ENCODE measurements at places on chromosomes 3 and 15.

- peak; percentile 88 for DNase-seq
These were observed 24.3 kb upstream of the POLG start for GRCh38 chr15:89358755-89359439.

- no peak for DNase-seq
These were observed 70.1 kb downstream of the CSNK1G1 start for GRCh38 chr15:64285871-64286270.

DNA sequence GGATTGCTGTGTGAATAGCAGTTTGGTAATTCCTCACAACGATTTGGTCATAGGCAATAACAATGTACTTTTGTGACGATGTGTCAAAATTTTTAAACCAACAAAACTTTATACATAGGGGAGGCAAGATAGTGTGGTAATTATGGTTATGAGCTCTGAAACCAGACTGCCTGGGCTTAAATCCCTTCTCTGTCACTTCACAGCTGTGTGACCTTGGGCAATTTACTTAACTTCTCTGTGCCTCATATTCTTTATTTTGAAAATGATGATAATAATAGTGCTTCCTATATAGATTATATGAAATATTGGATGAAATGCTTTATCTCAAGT lies 5.7 kb downstream of the CD200 start:
- DNase-seq: no peak

- no peak for DNase-seq
These were observed 17.7 kb downstream of the FNDC3B start for GRCh38 chr3:172057059-172057458.

DNA sequence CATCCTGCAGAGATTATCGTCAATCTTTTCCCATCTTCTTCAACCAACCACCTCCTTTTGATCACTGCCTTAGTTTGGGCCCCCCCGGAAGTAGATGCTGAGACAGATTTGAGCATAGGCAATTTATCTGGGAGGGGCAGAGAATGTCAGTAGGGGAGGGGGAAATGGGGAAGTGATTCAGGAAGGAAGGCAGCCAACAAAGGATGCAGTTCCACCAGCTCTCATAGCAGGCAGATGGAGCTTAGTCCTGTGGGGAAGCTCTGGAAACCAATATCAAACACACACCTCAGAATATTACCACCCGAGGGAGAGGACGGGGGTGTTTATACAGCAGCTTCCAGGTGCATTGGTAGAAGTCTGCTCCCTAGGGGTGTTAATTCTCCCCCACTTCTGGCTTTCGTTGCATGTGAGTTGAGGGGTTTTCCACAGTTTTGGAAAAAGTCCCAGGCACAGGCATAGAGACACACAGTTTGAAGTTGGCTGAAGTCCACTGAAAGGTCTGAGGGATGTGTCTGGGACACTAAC lies 91.5 kb upstream of the TNFAIP8L3 start:
- DNase-seq: peak; percentile 67

- DNase-seq: no peak
These were observed 315.1 kb upstream of the CBLB start for GRCh38 chr3:106183762-106184391.

- DNase-seq: peak; percentile 70
These were observed 21.9 kb downstream of the TNK2 start for GRCh38 chr3:195886181-195887141.

GRCh38 chr15:96893159-96893906 lies 562.8 kb downstream of the NR2F2 start:
- DNase-seq: no peak

DNA sequence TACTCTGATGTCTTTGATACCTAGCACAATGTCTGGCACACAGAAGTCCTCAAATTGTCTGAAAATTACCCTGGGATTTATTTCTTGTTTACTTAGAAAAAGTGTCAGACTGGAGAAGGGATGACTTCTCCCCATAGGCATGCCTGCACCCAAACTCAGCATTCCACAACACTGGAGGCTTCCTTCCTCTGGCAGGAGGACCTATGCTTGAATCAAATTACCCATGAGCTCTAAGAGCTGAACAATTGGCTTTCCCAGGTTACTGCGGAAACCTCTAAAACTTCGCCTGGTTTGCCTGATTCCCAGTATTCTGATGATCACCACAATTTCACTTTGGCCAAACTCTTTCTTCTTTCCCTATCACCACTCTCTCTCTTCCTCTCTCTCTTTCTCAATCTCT lies 217.4 kb downstream of the DIPK2A start:
- DNase-seq: no peak

GRCh38 chr3:190366133-190366532 lies 21.8 kb upstream of the CLDN16 start:
- no peak for DNase-seq

DNA sequence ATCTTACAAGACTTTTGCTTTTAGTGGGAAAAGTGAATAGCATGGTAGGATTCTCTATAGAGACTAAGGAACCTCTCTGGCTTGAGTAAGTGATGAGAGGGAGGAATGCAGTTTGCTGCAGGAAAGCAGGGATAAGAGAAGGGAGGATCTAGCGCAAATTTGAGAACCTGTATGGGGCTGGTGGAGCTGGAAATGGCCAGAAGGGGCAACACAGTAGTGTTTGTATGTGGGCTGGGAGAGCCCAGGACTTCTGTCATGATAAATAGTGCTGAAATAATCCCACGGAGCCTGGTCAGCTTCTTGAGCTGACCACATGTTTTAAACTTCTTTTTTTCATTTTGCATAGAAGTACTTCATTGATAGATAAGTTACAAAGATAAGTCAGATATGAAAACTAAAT lies 11.2 kb upstream of the SHC4 start:
- no peak for DNase-seq

DNA sequence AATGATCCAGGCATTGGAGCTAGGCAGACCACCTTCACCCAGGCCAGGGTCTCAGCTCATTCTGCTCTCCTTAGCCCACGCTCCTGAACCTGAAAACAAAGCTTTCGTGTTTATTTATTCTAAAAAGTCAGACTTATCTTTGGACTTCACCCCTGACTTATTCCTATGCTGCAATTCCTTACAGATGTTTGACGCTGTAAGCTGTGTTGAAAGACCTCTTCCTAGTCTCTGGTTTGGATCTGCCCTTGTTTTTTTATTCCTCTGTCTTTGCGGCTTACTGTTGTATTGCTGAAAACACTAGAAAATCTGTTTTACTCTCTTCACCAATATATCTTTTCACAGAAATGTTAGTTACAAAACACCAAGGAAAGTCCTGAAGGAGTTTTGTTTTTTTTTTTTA lies 40.5 kb upstream of the LDHAL6B start:
- DNase-seq: no peak

- DNase-seq: no peak
These were observed 557.9 kb upstream of the ZNF385D start for GRCh38 chr3:22308871-22309270.

DNA sequence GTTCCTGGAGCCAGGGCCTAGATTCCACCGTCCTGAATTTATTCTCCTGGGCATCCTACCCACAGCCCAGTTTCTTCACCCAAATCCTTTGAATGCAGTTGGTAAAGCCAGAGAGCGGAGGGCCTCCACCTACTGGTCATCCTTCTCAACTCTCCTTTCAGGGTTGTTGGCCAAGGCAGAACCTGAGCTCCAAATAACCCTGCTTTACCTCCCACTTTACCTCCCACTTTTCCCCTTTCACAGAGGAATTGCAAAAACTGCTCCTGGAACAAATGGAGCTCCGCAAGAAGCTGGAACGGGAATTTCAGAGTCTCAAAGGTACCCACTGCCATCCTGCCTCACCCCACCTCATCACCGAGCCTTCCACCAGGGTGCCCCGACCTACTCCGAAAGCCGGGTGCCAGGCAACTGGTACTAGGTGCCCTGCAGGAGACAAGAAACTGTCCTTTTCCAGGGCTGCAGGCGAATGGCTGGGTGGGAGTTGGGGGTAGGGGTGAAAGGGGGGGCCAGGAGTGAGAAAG lies 6.8 kb downstream of the SKOR1 start:
- DNase-seq: no peak

GRCh38 chr3:103372031-103372430 lies 937.2 kb downstream of the ZPLD1 start:
- DNase-seq: no peak

- no peak for DNase-seq
These were observed 158.1 kb downstream of the APBA2 start for GRCh38 chr15:29043736-29044502.

DNA sequence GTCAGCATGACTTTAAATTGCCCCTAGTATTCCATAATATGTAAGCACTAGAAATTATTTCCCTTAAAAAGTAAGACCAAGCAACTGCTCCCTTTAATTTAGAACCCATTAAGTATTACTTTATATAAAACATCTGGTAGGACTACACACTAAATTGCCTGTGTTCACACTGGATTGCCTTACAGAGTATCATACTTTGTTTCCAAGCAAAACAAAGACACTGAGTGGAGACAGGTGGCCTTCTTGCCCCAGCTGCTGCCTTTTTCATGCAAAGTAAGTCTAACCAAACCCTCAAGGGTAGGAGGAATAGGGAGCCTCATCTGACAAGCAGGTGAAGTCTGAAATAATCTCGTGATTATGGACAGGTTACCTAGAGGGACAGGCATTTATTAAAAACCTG lies 87.3 kb downstream of the PEX5L start:
- no peak for DNase-seq

DNA sequence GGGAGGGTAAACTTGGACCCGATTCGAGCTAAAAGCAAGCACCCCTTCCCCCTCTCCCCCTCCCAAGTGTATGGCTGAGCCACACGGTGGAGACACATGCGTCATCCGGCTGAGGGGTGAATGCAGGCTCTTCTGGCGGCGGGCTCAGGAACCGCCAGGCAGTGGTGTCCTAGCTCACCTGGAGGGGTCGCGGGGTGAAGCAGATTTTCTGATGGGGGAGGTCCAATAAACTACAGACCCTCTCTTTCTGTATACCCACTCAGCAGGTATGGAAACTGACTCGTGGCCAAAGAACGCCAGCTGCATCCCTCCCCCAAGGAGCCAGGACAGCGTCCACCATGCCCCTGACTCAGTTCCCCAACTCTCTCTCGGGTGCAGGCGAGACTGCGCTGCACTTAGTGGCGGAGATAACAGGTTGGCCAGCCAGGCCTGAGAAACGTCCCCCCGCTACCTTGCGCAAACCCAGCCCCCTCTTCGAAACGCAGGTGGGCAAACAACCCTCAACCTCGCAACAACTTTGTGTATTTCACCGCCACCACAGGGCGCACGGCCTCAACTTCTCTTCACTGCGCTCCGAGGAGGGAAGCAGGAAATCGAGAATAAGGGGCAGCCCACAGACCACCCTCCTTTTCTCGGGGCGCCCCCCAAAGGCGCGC lies 1.3 kb downstream of the MAGI1 start:
- DNase-seq: peak; percentile 53

- DNase-seq: no peak
These were observed 41.0 kb downstream of the FLNB start for GRCh38 chr3:58049143-58049785.

- no peak for DNase-seq
These were observed 219.0 kb downstream of the NFKBIZ start for GRCh38 chr3:102068327-102068726.

DNA sequence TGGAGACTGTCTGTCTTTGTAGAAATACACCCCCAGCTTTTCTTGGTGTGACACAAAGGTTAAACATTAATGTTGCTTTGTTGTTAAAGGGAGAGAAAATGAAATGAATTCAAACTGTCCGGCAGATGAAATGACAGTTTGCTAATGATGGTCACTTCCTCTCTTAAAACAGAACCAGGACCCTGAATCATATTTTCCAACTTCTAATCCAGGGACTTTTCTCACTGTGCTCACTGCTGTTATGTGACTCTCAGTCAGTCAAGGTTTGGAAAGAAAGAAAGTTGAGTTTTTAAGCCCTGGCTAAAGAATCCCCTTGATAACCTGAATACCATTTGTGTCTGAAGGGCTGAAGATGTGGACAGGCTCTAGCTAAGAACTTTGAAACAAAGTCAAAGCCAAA lies 215.8 kb downstream of the AGBL1 start:
- DNase-seq: no peak

- no peak for DNase-seq
These were observed 47.9 kb upstream of the ZSCAN2 start for GRCh38 chr15:84552896-84553295.

GRCh38 chr15:78540871-78541743 lies 863 bp downstream of the PSMA4 start:
- no peak for DNase-seq

GRCh38 chr3:50286322-50287227 lies 5.7 kb downstream of the IFRD2 start:
- DNase-seq: no peak

GRCh38 chr3:194588741-194589140 lies 44.5 kb downstream of the TMEM44 start:
- DNase-seq: no peak

GRCh38 chr15:62745621-62746225 lies 296.8 kb upstream of the TPM1 start:
- no peak for DNase-seq

- no peak for DNase-seq
These were observed 71.8 kb downstream of the MINDY2 start for GRCh38 chr15:58842713-58843396.

- DNase-seq: no peak
These were observed 32.7 kb downstream of the LRRC3B start for GRCh38 chr3:26655231-26655630.

- no peak for DNase-seq
These were observed 101.6 kb downstream of the GREM1 start for GRCh38 chr15:32819448-32819847.

DNA sequence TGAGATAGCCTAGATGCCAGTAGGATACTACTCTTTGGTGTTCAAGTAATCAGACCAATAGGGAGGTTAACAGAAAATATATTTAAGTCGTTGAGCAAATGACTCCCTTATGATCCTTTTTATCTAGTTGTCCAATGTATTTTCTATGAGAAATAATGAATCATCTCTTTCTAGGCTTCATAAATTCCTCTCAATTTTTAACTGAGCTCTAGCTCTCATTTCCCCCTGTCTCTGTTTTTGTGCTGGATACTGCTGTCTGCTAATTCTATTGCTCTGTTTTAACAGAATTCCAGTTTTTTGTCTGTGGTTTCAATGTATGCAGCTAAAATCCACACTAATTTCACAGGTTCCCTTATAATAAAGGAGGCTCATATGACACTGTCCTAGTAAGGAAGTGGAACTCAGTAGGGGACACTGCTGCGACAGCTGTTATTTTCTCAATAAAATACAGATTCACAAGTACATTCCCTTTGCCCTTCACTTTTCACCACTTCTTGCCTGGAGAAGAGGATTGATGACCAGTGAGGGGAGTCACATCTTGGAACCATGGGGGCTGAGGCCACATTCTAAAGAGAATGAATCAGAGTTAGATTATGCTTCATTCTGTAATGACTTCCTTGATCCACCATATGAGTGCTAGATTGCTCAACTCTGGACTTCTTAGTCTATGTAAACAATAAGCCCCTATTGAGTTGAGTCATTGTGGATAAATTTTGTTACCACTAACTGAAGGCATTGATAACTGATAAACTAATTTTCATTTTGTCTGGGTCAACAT lies 558.7 kb upstream of the KCNMB2 start:
- no peak for DNase-seq

All from right forelimb (tissue), 1 donor.